Activated CD8-positive, alpha-beta T cell treated with anti-CD3 and anti-CD28 coated beads for 36 hours (primary cell): ENCODE measurements at places on chromosomes 4 and X. TPM values are rescaled to one million over a fixed set of nuclear protein-coding genes. Genes with fewer than 3 reads are reported as not detected.

DNA sequence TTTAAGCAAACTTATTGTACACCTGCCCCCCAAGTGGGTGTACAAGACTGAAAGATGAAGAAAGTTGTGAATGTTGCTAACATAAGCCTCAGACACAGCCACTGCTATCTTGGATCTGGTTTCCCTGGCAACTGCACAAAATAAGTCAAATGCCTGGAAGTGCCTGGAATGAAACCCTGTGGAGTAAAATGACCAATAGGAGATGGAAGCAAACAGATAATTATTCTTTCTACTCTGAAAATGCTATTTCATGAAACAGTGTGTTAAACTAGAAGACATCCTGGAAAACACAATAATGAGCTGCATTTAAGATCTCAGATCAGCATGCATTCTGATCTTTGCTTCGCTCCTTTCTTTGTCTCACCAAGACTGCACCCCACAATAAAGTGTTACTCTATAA is 1016.0 kb downstream of the ARAP2 start:
- no peaks in the 10 kb centered on the region for H3K27me3 ChIP-seq
- H3K36me3 ChIP-seq = no peaks in the 10 kb centered on the region
- H3K4me1 ChIP-seq = no peaks in the 10 kb centered on the region
- no peak overlapping the region for H3K27ac ChIP-seq
- no peak overlapping the region for H3K4me3 ChIP-seq

The PITX2 gene
- total RNA-seq = not detected

DNA sequence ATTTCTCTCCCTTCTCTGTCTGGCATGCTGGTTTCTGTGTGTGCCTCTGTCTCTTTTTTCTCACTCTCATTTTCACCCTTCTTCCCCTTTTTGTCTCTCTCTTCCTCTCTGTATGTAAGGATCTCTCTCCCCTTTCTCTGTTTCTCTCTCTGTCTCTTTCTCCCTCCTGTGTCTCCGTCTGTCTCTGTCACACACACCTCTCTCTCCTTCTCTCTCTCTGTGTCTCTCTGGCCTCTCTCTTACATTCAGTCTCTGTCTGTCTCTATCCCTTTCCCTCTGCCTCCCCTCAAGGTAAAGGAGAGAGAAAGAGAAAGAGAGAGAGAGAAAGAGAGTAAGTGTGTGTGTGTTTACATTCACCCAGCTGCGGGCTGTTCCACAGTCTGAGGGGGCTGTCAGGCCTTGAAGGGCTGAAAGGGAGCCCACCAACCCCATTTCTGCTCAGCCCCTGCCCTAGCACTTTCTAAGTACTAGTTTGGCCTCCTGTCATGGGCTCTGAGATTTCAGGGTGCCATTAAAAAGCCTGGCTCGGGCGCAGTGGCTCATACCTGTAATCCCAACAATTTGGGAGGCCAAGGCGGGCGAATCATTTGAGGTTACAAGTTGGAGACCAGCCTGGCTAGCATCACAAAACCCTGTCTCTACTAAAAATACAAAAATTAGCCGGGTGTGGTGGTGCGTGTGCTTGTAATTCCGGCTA is 9.6 kb upstream of the TSPYL2 start:
- H3K27ac ChIP-seq = peak overlapping the region; percentile 92
- H3K27me3 ChIP-seq = no peaks in the 10 kb centered on the region
- H3K36me3 ChIP-seq = no peaks in the 10 kb centered on the region
- peak; percentile 15 for DNase-seq
- H3K4me3 ChIP-seq = peak overlapping the region; percentile 85

DNA sequence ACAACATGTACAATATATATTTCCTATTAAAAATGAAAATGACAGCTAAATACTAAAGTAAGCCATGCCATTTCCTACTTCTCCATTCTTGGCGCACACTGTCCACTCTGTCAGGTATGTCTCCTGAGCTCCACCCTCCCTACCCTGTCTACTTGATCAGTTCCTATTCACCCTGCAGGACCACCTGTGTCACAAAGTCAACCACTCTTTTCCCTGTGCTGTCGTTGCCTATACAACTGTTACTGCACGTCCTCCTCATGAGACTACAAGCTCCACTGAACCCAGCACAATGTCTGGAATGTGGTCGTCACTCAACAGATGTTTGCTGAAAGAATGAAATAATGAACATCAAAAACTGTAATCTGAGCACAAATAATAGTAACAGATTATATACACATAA is 54.9 kb downstream of the SLC9A7 start:
- no peak for DNase-seq
- peak overlapping the region; percentile 97 for H3K27ac ChIP-seq
- H3K4me1 ChIP-seq = peaks cover 49% of the 10 kb centered on the region
- H3K36me3 ChIP-seq = peaks cover 5% of the 10 kb centered on the region

GRCh38 chrX:94676285-94676684 is 1002.3 kb downstream of the FAM133A start:
- no peaks in the 10 kb centered on the region for H3K27me3 ChIP-seq
- H3K4me1 ChIP-seq = no peaks in the 10 kb centered on the region
- no peak overlapping the region for H3K4me3 ChIP-seq
- no peak overlapping the region for H3K27ac ChIP-seq
- DNase-seq = no peak

- no peaks in the 10 kb centered on the region for H3K36me3 ChIP-seq
- peak; percentile 38 for DNase-seq
- H3K4me1 ChIP-seq = peaks cover 46% of the 10 kb centered on the region
Measured at GRCh38 chr4:931194-931959, 739 bp downstream of the GAK start.

The PDGFRA gene
- total RNA-seq = not detected

DNA sequence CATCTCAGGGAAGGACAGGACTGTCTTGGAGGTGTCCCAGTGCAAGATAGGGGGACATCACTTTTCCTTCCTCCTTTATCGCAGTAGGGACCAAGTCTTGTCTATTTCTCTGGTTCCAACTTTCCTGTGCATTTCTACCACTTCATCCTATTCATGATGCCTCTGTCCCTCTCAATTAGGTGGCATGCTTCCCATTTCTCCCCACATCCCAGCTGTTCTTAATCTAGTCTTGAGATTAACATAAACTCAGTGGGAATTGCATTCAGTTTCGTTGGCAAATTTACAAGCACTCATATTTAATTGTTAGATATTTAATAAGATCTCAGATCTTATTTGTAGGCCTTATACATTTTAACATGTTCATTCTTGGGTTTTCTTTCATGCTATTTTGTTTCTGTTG is 15.7 kb upstream of the ODAM start:
- no peak overlapping the region for H3K27ac ChIP-seq
- no peak overlapping the region for H3K4me3 ChIP-seq
- H3K36me3 ChIP-seq = no peaks in the 10 kb centered on the region
- no peaks in the 10 kb centered on the region for H3K27me3 ChIP-seq
- no peaks in the 10 kb centered on the region for H3K4me1 ChIP-seq

DNA sequence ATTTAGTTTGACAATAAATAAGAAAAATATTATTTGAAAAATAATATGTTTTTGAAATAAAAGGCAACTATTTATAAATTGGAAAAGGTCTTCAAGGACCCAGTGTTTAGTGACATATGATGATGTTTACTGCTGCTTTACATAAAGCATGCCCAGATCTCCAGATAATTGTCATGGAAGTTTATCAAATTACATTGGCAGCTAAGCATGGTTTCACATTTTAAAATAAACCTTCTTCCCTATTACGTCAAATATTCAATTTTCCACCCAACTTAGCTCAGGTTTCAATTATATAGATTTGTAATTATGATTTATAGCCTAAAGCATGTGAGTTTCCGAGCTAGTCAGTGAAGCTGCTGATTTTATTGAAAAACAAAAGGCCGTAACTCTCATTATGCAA is 417.2 kb downstream of the CFAP47 start:
- H3K4me3 ChIP-seq = no peak overlapping the region
- no peaks in the 10 kb centered on the region for H3K36me3 ChIP-seq
- H3K4me1 ChIP-seq = no peaks in the 10 kb centered on the region
- H3K27ac ChIP-seq = no peak overlapping the region

DNA sequence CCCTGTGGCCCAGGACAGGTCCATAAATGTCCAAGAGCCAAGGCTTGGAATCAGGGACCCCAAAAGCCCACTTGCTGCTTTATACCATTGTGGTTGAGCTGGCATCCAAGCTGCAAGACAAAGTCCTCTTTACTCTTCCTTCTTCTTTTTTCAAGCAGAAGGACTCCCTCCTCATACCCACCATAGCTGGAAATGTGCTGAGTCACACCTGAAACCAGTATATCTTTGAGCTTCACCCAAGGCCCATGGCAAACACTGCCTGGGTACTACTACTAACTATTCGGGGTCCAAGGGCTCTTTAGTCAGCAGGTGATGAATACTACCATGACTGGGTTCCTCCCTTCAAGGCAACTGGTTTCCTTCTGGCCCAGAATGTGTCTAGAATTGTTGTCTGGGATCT is 37.3 kb upstream of the NMU start:
- H3K4me1 ChIP-seq = peaks cover 2% of the 10 kb centered on the region
- no peak overlapping the region for H3K4me3 ChIP-seq
- DNase-seq = no peak

- H3K27me3 ChIP-seq = peaks cover 2% of the 10 kb centered on the region
- DNase-seq = peak; percentile 50
- no peaks in the 10 kb centered on the region for H3K36me3 ChIP-seq
Measured at GRCh38 chr4:2402048-2402842, 16.2 kb downstream of the ZFYVE28 start.

The IL2 gene
- 8.9 TPM for total RNA-seq

DNA sequence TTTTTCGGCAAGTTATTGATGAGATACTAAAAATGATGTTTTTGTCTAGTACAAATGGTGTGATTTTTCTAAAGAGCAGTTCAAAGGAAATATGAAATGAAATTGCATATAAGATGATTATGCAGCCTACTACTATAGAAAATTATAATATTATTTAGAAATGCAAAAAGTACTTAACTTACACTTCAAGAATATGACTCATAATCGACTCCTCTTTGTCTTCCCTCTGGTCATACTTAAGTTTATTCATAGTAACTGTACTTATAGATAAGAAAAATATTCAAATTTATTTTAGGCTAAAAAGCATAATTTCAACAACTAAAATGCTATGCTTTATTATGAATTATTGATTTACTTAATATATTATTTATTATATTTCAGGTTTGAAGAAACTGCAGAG is 33.2 kb downstream of the CEP44 start:
- peaks cover 3% of the 10 kb centered on the region for H3K36me3 ChIP-seq
- no peak for DNase-seq
- no peaks in the 10 kb centered on the region for H3K27me3 ChIP-seq

The SSX5 gene
- total RNA-seq = not detected

- H3K27ac ChIP-seq = no peak overlapping the region
- H3K27me3 ChIP-seq = peaks cover 26% of the 10 kb centered on the region
- no peak for DNase-seq
- no peaks in the 10 kb centered on the region for H3K36me3 ChIP-seq
- no peak overlapping the region for H3K4me3 ChIP-seq
Measured at GRCh38 chr4:151561551-151562256, 152.7 kb downstream of the FHIP1A start.

The TMSB15B gene
- total RNA-seq = 7.2 TPM

DNA sequence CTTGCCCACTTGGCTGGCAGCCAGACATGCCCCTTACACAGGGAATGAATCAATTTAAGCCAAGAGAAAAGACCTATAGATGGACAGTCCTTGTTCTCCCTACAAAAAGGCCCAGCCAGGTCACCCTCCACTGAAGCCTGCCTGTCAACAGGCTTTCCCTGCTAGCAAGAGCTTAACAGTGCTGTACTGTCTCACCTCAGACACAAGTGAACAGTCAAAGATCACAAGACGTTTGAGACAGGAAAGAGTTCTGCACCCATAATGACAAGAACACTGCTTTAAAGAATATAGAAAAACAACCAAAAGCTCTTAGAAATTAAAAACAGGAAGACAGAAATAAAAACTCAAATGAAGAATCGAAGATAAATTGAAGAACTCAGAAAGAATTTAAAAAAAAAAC is 4.6 kb downstream of the RNF175 start:
- peaks cover 14% of the 10 kb centered on the region for H3K27me3 ChIP-seq
- no peak overlapping the region for H3K27ac ChIP-seq
- H3K4me3 ChIP-seq = no peak overlapping the region
- no peak for DNase-seq

DNA sequence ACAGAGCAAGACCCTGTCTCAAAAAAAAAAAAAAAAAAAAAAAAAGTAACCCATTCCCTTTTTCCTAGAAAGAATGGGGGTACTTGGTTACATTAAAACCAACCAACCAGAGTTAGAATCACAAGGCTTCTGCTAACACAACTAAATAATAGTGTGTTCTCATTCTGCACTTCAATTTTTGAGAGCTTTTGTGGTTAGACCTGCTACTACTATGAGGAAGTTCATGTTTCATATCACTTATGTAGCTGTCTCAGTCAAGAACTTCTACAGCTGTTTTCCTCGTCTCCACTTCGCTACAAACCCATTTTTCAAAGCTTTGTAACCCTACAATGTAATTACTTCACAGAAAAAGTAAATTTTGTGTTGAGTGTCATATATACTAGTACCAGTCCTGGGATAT is 58.3 kb downstream of the PDHA2 start:
- H3K4me3 ChIP-seq = no peak overlapping the region
- H3K4me1 ChIP-seq = no peaks in the 10 kb centered on the region
- no peak for DNase-seq
- no peaks in the 10 kb centered on the region for H3K36me3 ChIP-seq
- H3K27me3 ChIP-seq = no peaks in the 10 kb centered on the region
- no peak overlapping the region for H3K27ac ChIP-seq

DNA sequence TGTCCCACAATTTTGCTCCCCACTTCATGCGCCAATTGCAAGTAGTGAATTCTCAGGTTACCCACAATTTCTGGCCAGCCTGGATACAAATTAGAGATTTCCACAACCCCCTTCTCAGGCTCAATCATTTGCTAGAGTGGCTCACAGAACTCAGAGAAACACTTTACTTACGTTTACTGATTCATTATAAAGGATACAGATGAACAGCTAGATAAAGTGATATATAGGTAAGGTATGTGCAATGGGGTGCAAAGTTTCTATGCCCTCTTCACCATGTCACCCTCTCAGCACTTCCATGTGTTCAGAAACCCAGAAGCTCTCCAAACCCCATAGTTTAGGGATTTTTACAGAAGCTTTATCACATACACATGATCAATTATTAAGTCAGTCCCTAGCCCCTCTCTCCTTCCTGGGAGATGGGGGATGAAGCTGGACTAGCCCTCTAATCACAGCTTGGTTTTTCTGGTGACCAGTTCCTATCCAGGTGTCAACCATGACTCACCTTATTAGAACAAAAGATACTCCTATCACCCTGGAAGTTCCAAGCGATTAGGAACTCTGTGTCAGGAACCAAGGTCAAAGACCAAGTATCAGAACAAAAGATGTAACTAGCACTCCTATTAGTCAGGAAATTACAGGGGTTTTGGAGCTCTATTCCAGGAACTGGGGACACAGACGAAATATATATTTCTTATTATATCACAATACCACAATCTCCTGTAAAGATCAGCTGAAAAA is 33.5 kb upstream of the PRRG1 start:
- no peaks in the 10 kb centered on the region for H3K4me1 ChIP-seq
- H3K4me3 ChIP-seq = no peak overlapping the region
- H3K27ac ChIP-seq = no peak overlapping the region
- no peak for DNase-seq

DNA sequence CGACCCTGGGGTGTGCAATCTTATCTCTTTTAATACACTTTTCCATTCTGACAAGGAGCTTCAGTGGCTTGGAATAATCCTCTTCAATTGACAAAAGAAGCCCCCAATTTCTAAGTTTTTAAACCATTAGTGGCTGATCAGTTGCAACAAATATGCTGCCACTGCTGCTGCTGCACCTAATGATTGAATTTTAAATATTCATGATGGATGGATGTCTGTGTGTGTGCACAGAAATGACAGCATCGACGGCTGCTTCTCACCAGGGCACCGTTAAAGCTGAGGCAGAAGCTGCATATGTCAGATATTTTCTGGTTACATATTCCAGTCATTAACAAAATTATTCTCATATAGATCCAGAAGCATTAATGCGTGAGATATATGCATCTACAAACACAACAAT is 182.4 kb downstream of the MGST2 start:
- H3K27ac ChIP-seq = no peak overlapping the region
- H3K27me3 ChIP-seq = no peaks in the 10 kb centered on the region
- peaks cover 3% of the 10 kb centered on the region for H3K4me1 ChIP-seq
- no peak overlapping the region for H3K4me3 ChIP-seq
- DNase-seq = no peak
